ENCODE measurements at places on chromosomes 16 and 17.

DNA sequence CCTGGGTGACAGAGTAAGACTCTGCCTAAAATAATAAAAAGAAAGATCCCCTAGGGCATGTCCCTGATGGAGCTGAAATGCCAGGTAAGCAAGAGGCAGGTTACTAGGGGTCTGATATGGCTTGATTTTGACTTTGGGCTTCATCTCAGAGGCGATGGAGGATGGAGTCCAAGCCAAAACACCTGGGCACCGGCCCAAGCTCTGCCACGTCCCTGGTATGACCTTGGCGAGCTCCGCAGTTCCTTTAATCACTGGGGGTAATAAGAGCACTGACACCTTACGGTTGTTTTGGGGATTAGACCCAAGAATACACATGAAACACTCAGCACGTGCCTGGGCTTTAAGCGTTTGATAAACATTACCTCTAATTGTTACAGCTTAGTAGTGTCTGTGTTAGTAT is 350.8 kb upstream of the HSBP1 start:
- DNase-seq, result no peak

- no peak for DNase-seq
Measured at GRCh38 chr17:57463103-57463885, 207.0 kb downstream of the MSI2 start.

- DNase-seq, result peak; percentile 33
Measured at GRCh38 chr17:3385869-3386816, at the start of gene OR3A2. Gene OR3A2 (minus strand): TSS chr17:3386308.

DNA sequence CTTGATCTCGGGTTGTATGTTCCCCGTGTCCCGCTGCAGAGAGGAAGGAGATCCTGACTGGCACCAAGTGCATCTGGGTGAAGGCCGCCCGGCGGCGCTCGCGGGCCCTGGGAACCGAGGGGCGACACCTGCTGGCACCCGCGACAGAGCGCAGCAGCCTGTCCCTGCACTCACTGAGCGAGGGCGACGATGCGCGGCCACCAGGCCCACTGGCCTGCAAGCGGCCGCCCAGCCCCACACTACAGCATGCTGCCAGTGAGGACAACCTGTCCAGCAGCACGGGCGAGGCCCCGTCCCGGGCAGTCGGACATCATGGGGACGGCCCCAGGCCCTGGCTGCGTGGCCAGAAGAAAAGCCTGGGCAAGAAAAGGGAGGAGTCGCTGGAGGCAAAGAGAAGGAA is 7.5 kb downstream of the BTBD17 start:
- peak; percentile 49 for DNase-seq

GRCh38 chr17:46832945-46833839 is 14.7 kb upstream of the WNT3 start:
- DNase-seq, result no peak

DNA sequence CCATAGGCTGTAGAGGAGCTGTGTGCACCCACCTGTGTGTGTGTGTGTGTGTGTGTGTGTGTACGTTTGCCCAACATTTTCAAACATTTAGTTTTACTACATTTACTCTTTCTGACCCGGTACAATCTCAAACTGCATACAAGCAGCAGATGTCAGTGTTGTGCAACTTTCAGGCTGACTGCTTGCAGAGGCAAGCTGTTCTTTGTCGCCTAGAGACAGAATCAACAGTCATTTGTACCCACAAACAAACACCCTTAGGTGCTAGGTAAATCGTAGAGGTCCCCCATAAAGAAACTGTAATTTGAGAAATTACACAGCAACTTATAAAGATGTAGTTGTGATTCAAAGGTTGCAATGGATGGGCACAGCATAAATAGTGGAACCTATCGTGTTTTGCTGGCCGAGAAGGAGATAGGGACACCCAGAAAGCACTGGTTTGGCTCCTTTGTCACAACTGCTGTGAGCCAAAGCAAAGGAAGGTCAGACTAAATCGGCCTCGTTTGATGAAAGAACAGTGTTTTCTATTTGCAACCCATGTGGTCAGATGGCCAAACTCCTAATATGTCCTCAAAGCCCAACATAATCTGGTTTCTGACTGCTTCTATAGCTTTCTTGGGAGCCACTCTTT is 478.4 kb downstream of the TOX3 start:
- no peak for DNase-seq

- peak; percentile 82 for DNase-seq
Measured at GRCh38 chr17:74972107-74972972, at the start of gene HID1. Gene HID1 (minus strand): TSS chr17:74972759. CDS start chr17:74972656, 103 bp downstream.

- DNase-seq, result no peak
Measured at GRCh38 chr17:79454826-79455225, 156.0 kb downstream of the RBFOX3 start.

GRCh38 chr16:31486045-31486444 is 3.1 kb downstream of the SLC5A2 start:
- no peak for DNase-seq

DNA sequence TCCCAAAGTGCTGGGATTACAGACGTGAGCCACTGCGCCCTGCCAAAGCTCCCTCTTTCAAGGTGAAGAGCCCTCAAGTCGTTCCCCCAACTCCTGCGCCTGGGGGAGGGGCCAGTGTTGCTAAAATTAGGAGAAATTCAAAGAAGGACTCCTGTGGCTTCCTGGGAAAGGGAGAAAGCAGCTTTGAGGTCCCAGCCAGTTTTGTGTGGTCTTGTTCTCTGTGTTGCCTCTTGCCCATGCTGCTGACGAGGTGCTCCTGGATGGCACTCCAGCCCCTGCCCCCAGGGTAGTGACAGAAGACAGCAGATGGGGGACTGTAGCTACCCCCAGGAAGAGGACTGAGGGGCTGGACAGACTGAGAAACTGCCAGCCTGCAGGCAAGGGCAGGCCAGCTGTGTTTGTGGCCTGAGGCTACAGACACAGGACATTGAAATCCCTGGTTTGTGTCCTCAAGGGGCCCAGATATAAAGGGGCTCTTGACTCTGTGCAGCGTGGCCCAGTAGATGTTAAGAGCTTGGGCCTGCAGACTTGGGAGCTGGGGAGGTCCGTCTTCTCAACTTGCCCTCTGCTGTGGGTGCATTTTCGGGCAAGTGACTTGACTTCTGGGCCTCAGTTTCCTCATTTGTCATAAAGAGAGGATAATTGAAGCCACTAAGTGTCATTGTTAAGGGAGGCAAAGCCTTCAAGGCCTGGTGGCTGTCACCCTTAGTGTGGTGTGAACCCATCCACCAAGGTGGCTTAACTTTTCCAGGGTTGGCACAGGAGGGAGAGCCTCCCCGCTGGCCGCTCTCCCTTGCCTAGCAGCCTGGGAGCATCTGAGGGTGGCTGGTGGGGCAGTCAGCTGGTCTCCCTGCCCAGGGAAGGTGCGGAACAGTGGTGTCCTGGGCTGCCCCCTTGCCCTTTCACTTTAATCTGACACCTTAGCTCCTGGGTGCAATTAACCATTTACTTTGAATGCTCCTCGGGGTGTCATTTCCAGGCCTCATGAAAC is 4.1 kb downstream of the UBALD2 start:
- no peak for DNase-seq

DNA sequence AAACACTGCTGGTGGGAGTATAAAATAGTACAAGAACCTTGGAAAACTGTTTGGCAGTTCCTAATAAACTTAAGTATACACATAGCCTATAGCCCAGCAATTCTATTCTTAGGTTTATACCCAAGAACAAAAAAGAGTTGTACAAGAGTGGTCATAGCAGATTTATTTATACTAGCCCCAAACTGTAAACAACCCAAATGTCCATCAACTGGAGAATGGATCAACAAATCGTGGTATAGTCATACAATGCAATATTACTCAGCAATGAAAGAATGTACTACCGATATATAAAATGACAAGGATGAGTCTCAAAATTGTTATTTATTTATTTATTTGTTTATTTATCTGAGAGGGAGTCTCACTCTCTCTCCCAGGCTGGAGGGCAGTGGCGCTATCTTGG is 23.1 kb downstream of the GNGT2 start:
- no peak for DNase-seq

DNA sequence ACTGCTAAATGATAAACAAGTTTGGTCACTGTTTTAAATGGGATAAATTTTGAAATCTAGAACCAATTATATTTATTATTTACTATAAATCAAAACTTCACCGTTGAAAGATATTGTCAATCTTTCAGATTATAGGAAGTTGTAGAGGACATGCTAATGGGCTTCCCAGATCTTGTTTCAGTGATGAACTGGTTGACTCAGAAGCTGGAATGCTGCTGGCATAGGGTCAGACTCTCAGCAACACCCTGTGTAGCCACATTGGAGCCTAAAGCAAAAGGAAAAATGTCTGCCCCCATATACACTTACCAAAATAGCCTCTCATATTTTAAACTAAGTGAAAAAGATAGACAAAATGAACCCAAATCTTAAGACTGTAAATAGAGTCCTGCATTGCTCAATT is 916.9 kb upstream of the SOX9 start:
- no peak for DNase-seq

GRCh38 chr16:52861614-52862022 is 191.1 kb downstream of the CHD9NB start:
- DNase-seq, result no peak

DNA sequence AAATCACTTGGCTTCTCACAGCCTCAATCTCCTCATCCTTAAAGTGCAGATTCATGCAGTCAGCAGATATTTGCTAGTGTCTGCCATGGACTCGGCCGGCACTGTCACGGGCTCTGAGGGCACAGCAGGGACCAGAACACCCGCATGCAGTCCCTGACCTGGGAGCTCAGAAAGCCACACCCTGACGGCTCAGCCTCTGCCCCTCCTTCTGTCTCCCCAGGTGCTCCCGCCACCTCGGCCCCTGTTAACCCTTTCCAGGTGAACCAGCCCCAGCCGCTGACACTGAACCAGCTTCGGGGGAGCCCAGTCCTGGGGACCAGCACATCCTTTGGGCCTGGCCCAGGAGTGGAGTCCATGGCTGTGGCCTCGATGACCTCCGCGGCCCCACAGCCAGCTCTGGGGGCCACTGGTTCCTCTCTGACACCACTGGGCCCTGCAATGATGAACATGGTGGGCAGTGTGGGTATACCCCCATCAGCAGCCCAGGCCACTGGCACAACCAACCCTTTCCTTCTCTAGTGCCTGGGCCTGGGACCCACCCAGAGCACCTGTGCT is 28.7 kb downstream of the B9D1 start:
- no peak for DNase-seq

DNA sequence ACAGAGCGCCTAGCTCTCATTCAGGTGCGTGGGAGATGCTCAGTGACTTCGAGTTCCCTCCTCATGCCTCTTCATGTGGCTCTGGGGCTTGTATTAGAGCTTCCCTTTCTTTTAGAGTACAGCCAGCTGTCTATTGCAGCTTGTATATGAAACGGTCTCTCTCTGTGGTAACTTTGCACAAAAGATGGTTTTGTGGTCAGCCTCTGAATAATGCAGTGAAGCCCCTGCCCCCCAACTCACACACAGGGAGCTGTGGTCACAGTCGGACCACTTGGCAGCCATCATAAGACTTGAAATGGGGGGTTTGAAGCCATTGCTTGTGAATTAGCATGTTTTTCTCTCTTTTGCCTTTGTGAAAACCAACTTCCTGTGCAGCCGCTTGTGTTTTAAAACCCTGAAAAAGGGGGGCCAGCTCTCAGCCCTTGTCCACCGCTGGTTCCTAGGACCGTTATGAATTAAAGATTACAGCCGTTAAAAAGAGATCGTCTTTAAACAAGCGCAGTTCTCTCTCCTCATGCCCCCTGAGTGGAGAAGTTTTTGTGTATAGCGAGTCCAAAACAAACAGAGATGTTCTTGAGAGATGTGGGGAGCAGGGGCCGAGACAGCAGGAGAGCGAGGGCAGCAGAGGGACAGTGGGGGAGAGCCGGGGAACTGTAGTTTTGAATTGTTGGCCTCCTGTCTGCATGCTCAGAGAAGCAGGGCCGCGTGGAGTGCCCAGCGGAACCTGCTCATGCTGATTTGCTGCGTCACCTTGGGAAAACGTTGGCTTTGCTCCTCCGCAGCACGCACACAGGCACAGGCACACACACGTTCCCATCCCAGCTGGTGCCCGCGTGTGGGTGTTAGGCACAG is 199.0 kb downstream of the MSI2 start:
- peak; percentile 25 for DNase-seq

- DNase-seq, result no peak
Measured at GRCh38 chr16:8237452-8237851, 352.9 kb downstream of the TMEM114 start.

DNA sequence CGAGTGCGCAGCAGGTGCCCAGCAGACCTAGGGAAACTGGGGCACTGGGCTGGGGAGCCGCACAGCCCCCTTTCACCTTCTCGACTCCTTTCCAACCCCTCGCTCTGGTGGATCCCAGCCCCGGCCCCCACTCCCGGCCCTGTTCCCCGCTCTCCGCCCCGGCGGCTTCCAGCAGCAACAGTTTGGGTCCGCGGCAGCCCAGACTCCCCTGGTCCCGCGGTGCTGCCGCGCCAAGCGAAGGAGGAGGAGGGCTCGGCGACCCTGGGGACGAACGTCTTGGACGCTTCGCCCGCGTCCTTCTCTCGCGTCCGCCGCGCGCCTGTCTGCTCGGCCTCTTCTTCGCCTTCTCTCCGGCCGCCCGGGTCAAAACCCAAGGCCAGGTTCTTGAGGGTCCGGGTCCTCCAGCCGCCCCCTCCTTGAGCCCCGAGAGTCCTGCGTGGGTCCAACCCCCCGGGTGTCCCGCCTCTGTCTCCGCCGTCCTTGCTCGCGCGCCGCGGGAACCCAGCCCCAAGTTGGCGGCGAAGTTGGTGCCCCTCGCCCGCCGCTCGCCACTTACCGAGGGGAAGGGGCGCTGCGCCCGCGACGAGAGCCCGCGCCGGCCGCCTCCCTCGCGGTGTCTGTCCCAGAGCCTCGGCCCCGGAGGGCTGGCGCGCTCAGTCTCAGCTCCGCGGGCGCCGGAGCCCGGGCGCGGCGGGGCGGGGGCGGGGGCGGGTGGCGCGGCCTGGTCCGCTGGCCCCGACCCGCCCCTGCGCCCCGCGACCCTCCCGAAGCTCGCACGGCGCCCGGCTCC is 1.4 kb upstream of the GRIN2C start:
- DNase-seq, result no peak

DNA sequence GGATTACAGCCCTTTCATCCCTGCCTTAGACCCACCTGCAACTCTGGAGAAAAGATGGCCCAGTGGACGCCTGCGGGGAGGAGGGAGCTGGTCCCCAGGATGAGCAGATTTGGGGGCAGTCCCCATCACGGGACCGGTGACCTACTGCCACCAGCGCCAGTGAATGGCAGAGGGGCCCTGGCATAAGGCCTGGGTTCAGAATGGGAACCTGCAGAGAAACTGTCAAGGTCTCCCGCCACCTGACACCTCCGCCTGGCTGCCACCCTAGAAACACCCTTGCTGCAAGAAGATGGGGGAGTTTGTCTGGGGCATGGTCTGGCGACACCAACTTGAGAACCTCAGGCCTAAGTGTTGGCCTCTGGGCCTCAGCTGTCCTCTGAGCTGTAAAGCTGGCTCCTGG is 335.7 kb downstream of the SEC14L1 start:
- no peak for DNase-seq

Data from CD4-positive, alpha-beta T cell treated with Interleukin-15 for 1 hour (primary cell).